ENCODE measurements at places on chromosomes 4 and X.

GRCh38 chr4:76011018-76011670 is 3.8 kb upstream of the CXCL9 start:
- DNase-seq = no peak

DNA sequence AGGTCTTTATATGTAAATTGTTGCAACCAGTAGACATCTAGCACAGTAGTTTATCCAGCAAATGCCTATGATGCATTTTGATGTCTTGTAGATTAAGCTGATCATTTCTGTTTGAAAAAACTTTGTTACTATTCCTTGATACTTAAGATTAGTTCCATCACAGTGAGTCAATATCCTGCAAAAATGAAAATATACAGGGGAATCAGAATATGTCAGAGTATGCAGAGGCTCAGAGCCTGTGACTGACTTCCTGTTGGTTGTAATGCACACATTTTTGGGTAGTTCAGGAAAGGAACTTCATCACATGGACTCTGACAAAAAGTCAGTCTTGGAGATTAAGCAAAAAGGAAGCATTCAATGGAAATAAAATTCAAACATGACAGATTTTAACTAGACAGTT is 815.5 kb downstream of the FAT4 start:
- DNase-seq = no peak

GRCh38 chr4:89358935-89359638 is 51.5 kb upstream of the GPRIN3 start:
- no peak for DNase-seq

DNA sequence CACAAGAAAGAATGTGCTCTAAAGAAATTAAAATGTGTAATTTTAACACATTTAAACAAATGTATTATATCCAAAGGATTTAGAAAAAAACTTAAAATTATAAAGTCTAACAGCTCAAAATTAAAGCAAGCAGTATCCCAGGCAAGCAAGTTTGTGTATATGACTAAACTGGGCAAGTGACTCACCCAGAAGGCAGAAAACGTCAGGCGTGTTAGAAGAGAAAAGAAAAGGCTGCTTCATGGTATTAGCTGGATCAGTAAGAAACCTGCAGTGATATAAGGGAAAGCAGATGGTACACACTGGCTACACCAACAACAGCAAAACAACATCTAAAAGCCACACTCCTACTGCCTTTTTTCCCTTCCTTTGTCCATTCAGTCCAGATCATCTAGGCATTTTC is 250.6 kb upstream of the NDST3 start:
- DNase-seq = no peak

GRCh38 chr4:153084980-153085630 is 119.1 kb upstream of the TRIM2 start:
- peak; percentile 60 for DNase-seq

GRCh38 chr4:184732126-184732525 is 1.8 kb downstream of the CENPU start:
- DNase-seq = peak; percentile 74

DNA sequence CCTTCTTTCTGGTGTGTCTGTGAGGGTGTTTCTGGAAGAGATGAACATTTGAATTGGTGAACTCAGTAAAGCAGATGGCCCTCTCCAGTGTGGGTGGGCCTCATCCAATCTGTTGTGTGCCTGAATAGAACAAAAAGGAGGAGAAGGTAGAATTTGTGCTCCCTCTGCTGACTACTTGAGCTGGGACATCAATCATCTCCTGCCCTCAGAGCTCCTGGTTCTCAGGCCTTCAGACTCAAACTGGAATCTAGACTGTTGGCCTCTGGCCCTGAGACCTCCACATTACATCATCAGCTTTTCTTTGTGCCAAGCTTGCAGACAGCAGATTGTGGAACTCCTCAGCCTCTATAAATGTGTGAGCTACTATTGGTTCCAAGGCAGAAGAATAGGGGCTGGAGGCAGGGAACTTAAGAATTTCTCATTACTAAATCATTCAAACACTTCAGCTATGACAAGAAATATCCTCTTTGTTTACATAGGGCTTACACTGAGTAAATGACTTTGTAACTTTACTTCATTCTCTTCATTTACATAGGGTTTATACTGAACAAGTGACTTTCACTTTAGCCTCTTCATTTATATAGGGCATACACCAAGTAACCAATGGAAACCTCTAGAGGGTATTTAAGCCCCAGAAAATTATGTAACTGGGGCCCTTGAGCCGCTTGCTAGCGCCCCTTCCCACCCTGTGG is 86.9 kb upstream of the NWD2 start:
- DNase-seq = no peak

All from fibroblast of mammary gland (primary cell).